ENCODE measurements at places on chromosomes 12 and 14.

GRCh38 chr12:7128681-7129286 lies at the start of gene RBP5:
TSS of gene RBP5 (minus strand) at chr12:7128889. CDS start at chr12:7128775, 114 bp downstream.
- no peak for DNase-seq

GRCh38 chr14:58414845-58415244 lies 12.5 kb downstream of the TIMM9 start:
- DNase-seq, result no peak

DNA sequence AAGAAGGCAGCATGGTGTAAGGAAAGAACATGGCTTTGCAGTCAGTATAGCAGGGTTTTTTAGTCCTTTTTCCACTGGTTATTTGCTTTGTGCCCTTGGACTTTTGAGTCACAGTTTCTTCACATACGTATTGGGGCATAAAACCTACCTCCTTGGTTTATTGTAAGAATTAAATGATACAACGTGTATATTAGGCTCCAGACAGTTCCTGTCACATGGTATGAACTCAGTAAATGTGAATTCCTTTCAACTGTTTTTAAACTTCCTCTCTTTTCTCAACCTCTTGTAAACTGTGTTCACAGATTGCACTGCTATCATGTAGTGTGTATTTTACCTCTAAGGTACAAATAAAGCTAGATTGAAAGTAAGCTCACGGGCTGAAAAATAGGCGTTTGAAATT lies 29.5 kb downstream of the MSRB3 start:
- DNase-seq, result no peak

- no peak for DNase-seq
Measured at GRCh38 chr12:49984476-49985359, 12.0 kb downstream of the AQP6 start.

DNA sequence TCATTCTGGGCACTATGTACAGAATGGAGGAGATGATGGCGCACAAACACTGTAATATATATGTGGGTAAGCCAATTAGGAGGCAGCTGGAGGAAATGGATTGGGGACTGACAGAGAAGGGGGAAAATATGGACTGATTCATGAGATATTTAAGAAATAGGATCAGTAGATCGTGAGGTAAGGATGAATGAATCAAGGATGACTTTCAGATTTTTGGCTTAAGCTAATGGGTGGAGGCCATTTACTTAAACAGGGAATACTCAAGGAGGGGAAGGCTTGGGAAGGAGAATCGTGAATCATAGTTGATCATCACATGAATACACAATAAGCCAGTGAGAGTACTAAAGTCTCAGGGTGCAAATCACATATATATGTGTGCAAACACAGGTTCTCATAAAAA lies 11.2 kb upstream of the GNPNAT1 start:
- DNase-seq, result no peak

GRCh38 chr12:52252728-52253343 lies 19.8 kb downstream of the KRT7 start:
- DNase-seq, result no peak

DNA sequence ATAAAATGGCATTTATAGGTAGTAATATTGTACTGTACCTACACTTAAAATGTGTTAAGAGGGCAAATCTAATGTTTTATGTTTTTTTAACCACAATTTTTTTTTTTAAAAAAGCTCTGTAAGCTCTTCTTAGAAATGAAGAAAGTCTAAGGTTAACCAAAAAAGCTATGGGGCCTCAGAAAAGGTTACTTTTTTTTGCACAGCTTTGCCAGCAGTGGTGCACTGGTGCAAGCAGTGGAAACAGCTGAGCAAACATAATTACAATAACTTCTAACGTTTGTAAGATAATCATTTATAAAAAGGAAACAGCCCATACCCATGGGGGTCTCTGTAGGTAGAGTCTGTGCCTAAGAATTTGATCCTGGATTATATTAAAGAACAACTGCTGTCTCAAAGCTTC lies 85.1 kb upstream of the NID2 start:
- no peak for DNase-seq

DNA sequence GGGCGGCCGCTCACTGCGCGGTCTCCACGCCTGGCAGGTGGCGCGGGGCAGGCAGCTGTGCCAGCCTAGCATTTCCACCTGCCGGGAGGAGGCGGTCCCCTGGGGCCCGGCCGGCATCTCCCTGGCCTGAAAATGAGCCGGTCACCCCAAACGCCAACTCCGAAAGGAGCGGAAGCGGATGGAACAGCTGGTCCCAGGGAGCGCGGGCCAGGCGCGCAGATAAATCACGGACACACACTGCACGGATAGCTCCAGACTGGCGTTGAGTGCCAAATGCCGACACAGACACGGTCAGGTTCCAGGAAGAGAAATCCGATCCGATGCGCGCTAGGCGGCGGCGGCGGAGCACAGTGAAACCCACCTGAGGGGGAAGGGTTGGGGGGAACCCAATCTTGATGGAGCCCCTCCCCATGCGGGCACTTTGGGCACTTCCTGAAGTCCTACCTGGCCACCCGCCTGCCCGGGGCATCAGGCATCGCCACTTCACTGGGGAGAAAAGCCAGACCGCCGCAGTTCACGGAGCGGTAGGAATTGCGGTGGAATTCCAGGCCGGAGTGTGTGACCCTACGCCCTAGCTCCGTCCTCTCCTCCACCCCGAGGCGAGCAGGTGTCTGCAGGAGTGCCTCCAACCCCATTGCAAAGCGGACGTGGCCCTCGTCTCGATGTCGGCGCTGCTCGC lies 624 bp upstream of the PLEKHD1 start:
- no peak for DNase-seq

DNA sequence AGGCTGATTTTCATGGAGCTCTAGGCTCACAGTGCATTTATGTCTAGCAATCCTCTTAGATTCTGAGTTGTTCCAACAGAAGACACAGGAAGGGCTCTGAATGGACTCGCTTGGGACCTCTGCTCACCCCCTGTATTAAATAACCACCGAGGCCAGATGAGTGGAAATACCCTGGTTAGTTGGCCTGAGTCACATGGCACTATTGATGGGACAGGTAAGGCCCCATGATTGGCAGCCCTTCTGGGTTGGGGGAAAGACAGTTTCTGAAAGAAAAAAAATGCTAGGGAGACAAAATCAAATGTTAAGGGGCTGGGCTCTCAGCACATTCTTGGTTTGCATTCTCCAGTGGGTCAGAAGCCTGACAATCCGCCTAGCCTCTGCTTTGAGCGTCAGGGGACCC lies 14.8 kb downstream of the DGLUCY start:
- DNase-seq, result no peak

DNA sequence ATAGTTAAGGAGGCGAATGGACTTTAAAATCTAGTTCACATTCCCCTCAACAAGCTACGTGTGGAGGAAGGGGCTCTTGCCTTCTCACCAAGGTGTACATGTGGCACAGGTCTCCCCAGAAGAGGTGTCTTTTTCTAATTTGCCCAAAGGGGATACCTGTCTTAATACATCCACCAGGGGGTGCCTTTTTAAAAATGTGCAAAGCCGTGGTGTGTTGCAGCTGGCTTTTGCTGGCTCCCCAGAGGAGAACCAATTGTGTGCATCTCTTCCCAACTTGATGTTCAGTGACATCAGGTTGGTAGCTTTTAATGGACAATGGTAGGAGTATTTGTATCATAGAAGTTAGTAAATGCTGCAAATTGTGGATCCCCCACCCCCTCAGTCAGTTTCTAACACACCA lies 33.8 kb downstream of the CREBL2 start:
- peak; percentile 77 for DNase-seq

- DNase-seq, result peak; percentile 14
Measured at GRCh38 chr14:39232554-39233415, 930 bp upstream of the MIA2 start.

DNA sequence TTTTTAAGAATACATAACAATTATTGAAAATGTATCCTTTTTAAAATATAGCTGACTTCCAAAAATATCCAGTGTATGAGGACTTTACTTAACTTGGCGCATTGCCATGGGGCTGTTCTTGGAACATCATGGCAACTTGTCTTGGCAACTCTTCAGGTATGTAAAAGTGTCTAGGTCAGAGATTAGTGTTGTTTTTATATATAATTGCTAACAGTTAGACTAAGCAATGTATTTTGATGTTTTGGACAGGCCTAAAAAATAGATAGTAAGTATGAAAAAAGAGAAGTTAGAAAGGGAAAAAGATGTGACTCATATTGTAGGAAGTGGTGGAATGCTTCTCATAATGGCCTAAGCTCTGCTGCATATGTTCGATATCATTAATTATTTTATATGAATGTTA lies 70.9 kb downstream of the MON2 start:
- DNase-seq, result no peak

GRCh38 chr12:57940052-57940914 lies 1.1 kb upstream of the ATP23 start:
- peak; percentile 9 for DNase-seq

Measured in CD4-positive, alpha-beta T cell treated with Interleukin-15 for 4 hours (primary cell).